ENCODE measurements at places on chromosomes 2 and 18. TPM values are rescaled to one million over a fixed set of nuclear protein-coding genes. Genes with fewer than 3 reads are reported as not detected.

The RBMS1 gene
- total RNA-seq = 102 TPM

DNA sequence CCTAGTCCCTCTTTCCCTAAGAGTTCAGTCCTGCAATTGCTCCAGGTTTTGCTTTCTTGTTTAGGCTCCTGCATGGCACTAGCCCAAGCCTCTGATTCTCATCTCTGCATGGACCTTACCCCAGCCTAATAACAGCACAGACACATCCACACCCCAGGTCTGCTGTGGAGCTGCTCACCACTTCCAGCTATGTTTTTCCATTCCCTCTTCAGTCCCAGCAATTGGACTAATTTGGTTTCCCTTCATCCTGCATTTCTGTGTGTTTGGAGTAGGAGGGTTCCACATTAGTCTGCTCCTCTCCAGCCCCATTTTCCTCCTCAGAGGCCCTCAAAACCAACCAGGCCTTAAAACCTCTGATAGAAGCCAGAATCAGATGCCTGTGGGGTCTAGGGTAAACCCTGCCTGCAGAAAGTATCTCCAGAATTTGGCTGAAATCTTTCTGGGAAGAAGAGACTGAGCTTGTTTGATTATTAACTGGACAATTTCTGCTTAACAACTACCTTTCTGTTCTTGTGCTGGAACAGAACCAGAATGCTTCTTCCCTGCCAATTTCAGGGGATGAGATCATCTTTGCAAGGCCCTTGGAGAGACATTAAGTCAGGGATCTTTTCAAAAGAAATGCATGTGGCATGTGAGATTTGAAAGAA, 95.9 kb downstream of the GFPT1 start:
- no peak for DNase-seq

GRCh38 chr2:227504700-227505099, 32.7 kb downstream of the AGFG1 start:
- no peak for DNase-seq

The PARD6G gene
- total RNA-seq = 2.2 TPM

DNA sequence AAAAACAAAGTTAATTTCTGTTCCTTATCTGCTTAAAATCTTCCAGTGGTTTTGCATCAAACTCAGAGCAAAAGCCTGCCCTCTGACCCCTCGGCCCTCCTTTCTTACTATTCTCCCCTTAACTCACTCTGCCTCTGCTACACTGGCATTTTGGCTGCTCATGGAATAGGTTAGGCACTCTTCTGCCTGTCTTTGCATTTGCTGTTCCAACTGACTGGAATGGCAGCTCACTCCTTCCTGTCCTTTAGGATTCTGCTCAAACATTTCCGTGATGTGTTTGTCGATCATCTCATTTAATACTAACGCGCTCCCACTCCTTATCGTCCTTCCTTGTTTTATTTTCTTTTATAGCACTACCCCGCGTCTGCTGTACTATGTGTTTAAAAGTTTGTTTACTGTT, 815 bp downstream of the CEBPZ start:
- DNase-seq = no peak

DNA sequence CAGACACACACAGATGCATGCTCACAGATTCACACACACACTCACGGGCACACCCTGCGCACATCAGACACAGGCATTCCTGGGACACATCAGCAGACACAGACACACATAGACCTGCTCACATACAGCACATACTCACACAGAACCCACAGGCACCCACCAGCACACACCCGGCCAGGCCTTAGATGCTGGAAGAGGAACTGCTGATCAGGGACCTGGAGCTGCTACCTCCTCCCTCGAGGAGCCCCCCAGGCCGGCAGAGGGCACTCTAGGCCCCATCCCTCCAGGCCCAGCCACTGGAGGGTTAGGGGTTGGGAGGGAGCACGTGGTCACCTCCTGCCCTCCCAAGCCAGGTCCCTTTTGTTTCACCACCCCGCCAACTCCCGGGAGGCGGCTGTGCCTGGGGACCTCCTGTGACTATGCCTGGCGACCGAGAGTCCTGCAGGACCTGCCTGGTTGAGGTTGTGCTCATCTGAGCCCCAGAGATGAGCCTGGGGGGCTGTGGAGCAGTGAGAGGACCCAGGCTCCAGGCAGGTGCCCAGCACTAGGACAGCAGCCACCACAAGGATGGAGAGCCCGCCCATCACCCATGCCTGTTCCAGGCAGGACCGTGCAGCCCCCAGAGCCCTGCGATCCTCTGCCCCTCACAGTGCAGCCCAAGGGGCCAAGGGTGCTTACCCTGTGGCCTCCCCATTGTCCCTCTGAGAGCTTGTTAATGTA, 21.0 kb upstream of the PTMA start:
- DNase-seq = peak; percentile 91

GRCh38 chr2:47905386-47906156, 727 bp downstream of the FBXO11 start:
- peak; percentile 82 for DNase-seq

- no peak for DNase-seq
Measured at GRCh38 chr2:101145406-101145805, 5.8 kb downstream of the TBC1D8 start.

The FAM161A gene
- 3.2 TPM for total RNA-seq

The KCNS3 gene
- 2.7 TPM for total RNA-seq

The SPC25 gene
- 1.1 TPM for total RNA-seq

DNA sequence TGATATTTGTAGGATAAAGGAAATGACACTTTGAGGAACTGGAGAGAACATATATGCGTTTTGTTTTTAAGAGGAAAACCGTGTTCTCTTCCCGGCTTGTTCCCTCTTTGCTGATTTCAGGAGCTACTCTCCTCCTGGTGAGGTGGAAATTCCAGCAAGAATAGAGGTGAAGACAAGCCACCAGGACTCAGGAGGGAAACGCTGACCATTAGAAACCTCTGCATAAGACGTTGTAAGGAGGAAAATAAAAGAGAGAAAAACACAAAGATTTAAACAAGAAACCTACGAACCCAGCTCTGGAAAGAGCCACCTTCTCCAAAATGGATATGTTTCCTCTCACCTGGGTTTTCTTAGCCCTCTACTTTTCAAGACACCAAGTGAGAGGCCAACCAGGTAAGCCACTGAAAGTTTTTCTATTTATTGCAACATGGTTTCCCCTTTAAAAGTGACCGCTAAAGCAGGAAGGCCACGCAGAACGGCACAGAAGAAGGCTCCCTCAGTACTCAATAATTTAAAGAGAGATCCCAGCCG, 735 bp downstream of the NRP2 start:
- no peak for DNase-seq

- DNase-seq = no peak
Measured at GRCh38 chr18:63511285-63511684, 30.9 kb upstream of the SERPINB12 start.

The GLB1L gene
- total RNA-seq = 21.0 TPM

The CD302 gene
- 14.5 TPM for total RNA-seq

DNA sequence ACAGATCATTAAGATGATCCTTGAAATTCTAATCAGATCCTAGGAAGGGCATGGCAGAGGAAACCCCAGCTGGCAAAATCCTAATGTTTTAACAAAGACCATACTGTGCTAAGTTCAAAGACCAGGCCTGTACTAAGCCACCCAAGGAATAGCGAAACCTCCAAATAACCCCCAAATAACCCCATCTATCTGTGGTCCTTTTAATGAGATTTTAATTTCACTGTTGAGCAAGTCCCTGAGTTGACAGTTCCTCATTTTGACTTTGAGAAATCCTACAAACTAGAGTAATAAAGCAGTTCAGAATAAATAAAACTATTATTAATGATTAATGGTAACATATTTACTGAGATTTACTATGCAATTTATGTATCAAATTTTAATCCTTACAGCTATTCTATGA, 259.8 kb downstream of the STK39 start:
- DNase-seq = no peak

GRCh38 chr18:57587098-57587661, 678 bp upstream of the FECH start:
- no peak for DNase-seq

GRCh38 chr18:55085557-55086285, 126.5 kb upstream of the CCDC68 start:
- no peak for DNase-seq
